Trophoblast cell (in vitro differentiated cells and primary cell): ENCODE measurements at places on chromosomes 13 and 19.
A peak's percentile ranks its signal among the peaks of the same experiment; 100 is the strongest.

GRCh38 chr13:77544758-77545338, 9.3 kb downstream of the SCEL start:
- no peaks in the 10 kb centered on the region for H3K36me3 ChIP-seq
- no peaks in the 10 kb centered on the region for H3K4me1 ChIP-seq
- no peaks in the 10 kb centered on the region for H3K27me3 ChIP-seq
- no peak for DNase-seq

GRCh38 chr19:56670961-56671612, 470 bp downstream of the ZNF835 start:
- DNase-seq: peak; percentile 1
- peaks cover 5% of the 10 kb centered on the region for H3K4me1 ChIP-seq
- no peaks in the 10 kb centered on the region for H3K36me3 ChIP-seq
- H3K27ac ChIP-seq: no peak overlapping the region
- H3K27me3 ChIP-seq: no peaks in the 10 kb centered on the region

DNA sequence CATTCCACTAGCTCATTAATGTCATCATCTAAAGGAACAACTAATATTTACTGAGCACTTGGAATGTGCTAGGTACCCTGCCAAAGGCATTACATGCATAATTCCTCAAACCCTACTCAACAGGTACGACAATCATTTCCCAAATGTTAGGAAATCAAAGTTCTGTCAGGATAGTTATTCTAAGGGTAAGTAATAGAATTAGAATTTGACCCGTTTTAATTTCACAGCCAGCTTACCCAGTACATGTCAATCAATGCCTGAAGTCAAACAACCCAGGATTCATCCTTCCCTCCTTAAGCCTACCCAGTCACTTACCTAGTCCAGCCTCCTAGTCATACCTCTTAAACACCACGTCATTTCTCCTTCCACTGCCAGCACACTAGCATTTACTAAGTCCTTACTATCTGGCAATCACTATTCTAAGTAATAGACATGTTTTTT, 2.4 kb downstream of the LNX2 start:
- no peak overlapping the region for H3K4me3 ChIP-seq
- peak; percentile 42 for DNase-seq
- peaks cover 5% of the 10 kb centered on the region for H3K36me3 ChIP-seq
- H3K27me3 ChIP-seq: no peaks in the 10 kb centered on the region
- no peak overlapping the region for H3K27ac ChIP-seq

- no peak overlapping the region for H3K27ac ChIP-seq
- H3K36me3 ChIP-seq: no peaks in the 10 kb centered on the region
- H3K27me3 ChIP-seq: no peaks in the 10 kb centered on the region
- no peak overlapping the region for H3K4me3 ChIP-seq
- H3K4me1 ChIP-seq: no peaks in the 10 kb centered on the region
These were observed 19.6 kb upstream of the ZNF100 start for GRCh38 chr19:21786936-21787335.

- H3K4me1 ChIP-seq: no peaks in the 10 kb centered on the region
- peaks cover 28% of the 10 kb centered on the region for H3K36me3 ChIP-seq
- no peaks in the 10 kb centered on the region for H3K27me3 ChIP-seq
These were observed 74.6 kb upstream of the GPR183 start for GRCh38 chr13:99381766-99382165.

DNA sequence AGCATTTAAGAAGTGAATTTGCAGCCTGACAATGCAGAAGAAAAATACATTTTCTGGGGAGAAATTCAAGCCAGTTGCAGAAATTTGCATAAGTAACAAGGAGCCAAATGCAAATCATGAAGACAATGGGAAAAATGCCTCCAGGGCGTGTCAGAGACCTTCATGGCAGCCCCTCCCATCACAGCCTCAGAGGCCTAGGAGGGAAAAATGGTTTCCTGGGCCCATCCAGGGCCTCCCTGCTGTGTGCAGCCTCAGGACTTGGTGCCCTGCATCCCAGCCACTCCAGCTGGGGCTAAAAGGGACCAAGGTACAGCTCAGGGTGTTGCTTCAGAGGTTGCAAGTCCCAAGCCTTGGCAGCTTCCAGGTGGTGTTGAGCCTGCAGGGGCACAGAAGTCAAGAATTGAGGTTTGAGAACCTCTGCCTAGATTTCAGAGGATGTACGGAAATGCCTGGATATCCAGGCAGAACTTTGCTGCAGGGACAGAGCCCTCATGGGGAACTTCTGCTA, 16.7 kb upstream of the ITM2B start:
- H3K27ac ChIP-seq: no peak overlapping the region
- no peaks in the 10 kb centered on the region for H3K36me3 ChIP-seq
- H3K4me1 ChIP-seq: no peaks in the 10 kb centered on the region
- no peak overlapping the region for H3K4me3 ChIP-seq
